DMS 273 treated with DMSO at 0.1 percent for 48 hours (cell line): ENCODE measurements at places on chromosomes 2 and 18.

GRCh38 chr2:15602393-15602792 lies 10.7 kb downstream of the DDX1 start:
- no peak for DNase-seq

DNA sequence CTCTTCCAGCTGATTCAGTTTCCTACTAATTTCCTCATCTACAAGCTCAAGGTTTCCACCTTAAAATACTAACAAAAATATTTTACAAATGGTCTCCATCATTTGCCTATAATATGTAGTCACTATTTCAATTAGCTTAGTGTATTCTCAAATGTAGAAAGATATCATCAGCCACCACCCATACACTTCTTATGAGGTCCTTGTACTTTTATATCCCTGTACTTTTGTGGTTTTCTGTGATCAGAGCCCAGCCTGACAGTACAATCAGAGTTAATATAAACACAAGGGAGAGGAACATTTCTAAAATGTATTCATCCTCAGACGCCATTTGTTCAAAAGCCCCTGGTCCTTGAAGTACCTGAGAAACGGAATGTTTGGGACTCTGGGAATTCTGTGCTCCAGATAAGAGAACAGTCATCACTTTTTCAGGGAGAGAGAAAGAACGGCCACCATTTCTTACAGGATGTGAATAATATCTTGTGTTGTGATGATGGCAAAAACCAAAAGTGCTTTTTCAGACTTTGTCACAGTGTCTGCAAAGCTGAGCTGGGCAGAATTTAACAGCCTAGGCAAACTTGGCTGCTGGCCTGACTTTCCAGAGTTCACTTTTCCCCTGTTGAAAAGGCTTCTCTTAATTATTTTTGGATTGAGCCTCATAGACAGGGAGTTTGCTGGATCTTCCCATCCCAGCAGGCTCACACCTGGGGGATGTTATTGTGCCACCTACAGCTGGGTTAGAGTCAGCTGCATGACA lies 361.7 kb upstream of the ACVR2A start:
- no peak for DNase-seq

GRCh38 chr18:75214766-75215510 lies 4.3 kb downstream of the TSHZ1 start:
- DNase-seq: no peak

DNA sequence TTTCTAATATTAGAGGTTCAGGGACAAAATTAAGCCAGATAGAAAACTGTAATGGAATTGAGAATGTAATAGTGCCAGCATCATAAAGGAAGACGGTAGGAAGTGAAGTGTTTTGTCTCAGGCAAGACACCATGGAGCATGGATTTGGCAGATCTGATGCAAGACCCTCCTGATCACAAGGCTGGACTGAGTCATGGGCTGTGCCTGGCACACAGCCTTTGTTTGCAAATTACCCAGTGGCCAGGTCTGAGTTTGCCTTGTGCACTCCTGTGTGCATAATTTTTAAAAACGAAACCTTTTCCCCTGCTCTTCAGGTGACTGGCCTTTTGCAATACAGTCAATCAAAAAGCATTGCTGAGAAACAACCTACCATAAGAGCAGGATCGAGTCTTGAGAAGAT lies 2.0 kb upstream of the UPP2 start:
- DNase-seq: no peak

DNA sequence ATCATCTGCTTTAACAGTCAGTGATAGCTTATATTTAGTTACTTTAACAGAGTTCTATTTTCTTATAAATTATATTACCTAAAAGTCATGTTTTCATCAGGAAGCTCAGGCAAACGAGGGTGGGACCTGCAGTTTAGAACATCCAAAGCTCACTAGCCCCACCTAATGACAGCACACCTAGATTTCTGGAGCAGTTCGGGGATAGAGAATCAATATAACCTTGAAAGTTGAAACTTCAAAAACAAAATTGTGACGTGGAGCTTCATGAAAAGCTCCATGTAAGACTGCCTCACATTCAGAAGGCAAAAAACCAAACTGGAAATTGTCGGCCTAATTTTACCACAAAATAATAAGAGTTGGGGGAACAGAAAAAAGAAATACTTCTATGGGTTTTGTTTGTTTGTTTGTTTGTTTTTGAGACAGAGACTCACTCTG lies 185.9 kb upstream of the CCDC150 start:
- DNase-seq: no peak
